ENCODE measurements at places on chromosomes 1 and 21. TPM values are rescaled to one million over a fixed set of nuclear protein-coding genes. Genes with fewer than 3 reads are reported as not detected.

DNA sequence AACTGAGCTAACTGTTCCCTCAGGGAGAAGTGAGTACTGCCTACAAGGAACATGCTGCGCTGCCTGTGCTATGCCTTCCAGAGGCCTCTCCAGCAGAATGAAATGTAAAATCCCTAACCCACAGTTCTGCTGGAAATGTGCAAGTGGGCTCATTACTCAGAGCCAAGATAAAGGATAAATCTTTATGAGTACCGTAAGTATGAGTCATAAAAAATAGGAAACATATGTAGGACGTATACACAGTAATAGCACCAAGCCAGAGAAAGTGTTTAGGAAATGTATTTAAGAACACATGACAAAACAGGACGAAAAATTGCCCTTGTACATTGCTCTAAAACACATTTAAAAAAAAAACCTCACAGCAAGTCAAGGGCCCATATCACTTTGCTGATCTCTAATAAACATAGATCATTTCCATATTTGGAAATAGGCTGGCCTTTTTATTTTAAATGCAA lies 104.6 kb downstream of the TGFBR3 start:
- no peak overlapping the region for H3K27ac ChIP-seq
- H3K4me3 ChIP-seq = no peak overlapping the region
- no peak for DNase-seq
- H3K36me3 ChIP-seq = peaks cover 11% of the 10 kb centered on the region
- no peaks in the 10 kb centered on the region for H3K4me1 ChIP-seq
- no peaks in the 10 kb centered on the region for H3K27me3 ChIP-seq

DNA sequence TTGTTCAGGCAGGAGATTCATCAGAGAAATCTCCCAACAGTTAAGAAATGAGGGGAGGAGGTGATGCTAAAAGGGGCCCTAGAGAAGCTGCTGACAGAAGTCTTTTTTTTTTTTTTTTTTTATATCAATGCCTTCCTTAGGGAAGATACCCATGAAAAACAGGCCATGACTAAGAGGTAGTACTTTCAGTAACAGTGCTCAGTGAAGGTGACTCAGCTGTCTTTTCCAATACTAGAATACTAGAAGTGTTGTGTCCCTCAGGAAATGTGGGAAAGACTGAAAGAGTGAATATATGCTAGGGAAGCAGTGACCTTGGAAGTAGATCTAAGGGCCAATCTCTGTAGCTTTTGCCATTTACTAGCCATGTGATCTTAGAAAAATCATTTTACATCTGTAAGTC lies 52.4 kb upstream of the SLFNL1 start:
- peaks cover 10% of the 10 kb centered on the region for H3K36me3 ChIP-seq
- DNase-seq = no peak
- no peak overlapping the region for H3K27ac ChIP-seq
- H3K27me3 ChIP-seq = no peaks in the 10 kb centered on the region
- no peak overlapping the region for H3K4me3 ChIP-seq

DNA sequence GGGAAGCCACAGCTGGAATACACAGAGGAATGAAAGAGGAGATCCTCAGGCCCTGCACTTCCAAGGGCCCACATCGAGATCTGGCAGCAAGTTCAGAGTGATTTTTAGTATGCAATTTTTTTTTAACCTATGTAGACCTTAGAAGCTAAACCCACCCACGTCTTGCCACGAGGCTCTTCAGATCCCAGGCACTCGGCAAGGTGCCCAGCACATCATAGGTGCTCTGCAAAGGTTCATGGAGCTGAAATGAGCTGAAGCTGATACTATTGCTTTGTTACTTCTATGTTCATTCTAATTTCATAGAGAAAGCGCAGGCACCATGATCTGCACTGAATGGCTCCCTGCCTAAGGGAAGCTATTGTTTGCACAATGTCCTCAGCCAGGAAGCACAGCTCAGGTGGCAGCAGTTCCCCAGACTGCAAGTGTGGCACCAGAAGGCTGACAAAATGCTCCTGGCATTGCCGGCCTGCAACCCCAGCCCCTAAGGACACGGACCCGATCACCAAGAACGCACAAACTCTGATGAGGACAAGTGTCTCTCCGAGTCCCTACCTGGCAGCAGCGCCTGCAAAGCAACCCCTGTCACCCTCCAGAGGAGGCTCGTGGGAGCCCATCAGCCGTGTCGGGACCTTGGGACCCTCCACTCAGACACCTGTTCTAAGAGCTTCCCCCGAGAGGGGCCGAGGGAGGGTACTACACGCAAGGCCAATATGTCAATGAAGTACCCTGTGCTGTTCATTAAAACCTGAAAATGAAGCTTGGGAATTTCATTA lies 264.2 kb downstream of the NPHP4 start:
- no peaks in the 10 kb centered on the region for H3K27me3 ChIP-seq
- no peaks in the 10 kb centered on the region for H3K36me3 ChIP-seq
- no peak overlapping the region for H3K4me3 ChIP-seq
- no peak overlapping the region for H3K27ac ChIP-seq
- DNase-seq = no peak

GRCh38 chr1:242784084-242784483 lies 259.6 kb upstream of the PLD5 start:
- H3K27me3 ChIP-seq = no peaks in the 10 kb centered on the region
- H3K4me1 ChIP-seq = no peaks in the 10 kb centered on the region
- H3K36me3 ChIP-seq = no peaks in the 10 kb centered on the region
- no peak overlapping the region for H3K27ac ChIP-seq
- no peak overlapping the region for H3K4me3 ChIP-seq

Gene AK5
- 5.6 TPM for total RNA-seq

Gene OR2L5
- total RNA-seq = 0.08 TPM

Gene TTLL7
- 4.2 TPM for total RNA-seq

- peaks cover 3% of the 10 kb centered on the region for H3K27me3 ChIP-seq
- H3K36me3 ChIP-seq = no peaks in the 10 kb centered on the region
- no peak overlapping the region for H3K27ac ChIP-seq
- no peak for DNase-seq
- H3K4me3 ChIP-seq = no peak overlapping the region
Observed at GRCh38 chr1:205927247-205927646, 16.0 kb downstream of the SLC26A9 start.

DNA sequence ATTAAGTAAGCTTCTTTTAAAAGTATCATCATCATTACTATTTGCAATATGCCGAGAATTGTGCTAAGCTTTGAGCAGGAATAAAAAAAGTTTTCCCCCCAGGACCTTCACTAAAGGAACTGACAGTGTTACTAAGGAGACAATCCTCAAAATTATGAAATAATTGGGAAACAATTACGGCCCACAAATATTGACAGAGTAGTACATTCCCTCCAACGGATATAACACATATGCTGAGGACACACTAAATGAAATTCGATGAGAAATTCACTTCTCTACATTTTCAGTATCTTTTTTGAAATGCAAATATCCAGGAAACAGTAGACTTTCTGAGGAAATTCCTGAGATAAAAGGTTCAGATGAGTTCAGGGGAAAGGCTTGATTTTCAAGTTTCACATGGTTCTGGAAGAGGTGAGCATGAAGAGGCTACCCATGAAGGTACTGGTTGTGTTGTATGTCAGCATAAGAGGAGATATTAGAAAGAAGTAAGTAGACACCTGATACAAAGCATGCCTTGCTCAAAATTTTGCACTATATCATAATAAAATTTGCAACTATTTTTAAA lies 171.2 kb upstream of the NR5A2 start:
- H3K4me1 ChIP-seq = peaks cover 4% of the 10 kb centered on the region
- DNase-seq = no peak
- no peak overlapping the region for H3K27ac ChIP-seq
- H3K36me3 ChIP-seq = no peaks in the 10 kb centered on the region
- no peak overlapping the region for H3K4me3 ChIP-seq

- no peak for DNase-seq
- no peak overlapping the region for H3K27ac ChIP-seq
- H3K4me1 ChIP-seq = peaks cover 4% of the 10 kb centered on the region
- H3K36me3 ChIP-seq = peaks cover 30% of the 10 kb centered on the region
- H3K27me3 ChIP-seq = no peaks in the 10 kb centered on the region
Observed at GRCh38 chr1:168004531-168004930, 67.7 kb upstream of the MPC2 start.

GRCh38 chr1:24294716-24295371 lies 24.3 kb upstream of the GRHL3 start:
- H3K27ac ChIP-seq = no peak overlapping the region
- no peaks in the 10 kb centered on the region for H3K4me1 ChIP-seq
- no peaks in the 10 kb centered on the region for H3K36me3 ChIP-seq

DNA sequence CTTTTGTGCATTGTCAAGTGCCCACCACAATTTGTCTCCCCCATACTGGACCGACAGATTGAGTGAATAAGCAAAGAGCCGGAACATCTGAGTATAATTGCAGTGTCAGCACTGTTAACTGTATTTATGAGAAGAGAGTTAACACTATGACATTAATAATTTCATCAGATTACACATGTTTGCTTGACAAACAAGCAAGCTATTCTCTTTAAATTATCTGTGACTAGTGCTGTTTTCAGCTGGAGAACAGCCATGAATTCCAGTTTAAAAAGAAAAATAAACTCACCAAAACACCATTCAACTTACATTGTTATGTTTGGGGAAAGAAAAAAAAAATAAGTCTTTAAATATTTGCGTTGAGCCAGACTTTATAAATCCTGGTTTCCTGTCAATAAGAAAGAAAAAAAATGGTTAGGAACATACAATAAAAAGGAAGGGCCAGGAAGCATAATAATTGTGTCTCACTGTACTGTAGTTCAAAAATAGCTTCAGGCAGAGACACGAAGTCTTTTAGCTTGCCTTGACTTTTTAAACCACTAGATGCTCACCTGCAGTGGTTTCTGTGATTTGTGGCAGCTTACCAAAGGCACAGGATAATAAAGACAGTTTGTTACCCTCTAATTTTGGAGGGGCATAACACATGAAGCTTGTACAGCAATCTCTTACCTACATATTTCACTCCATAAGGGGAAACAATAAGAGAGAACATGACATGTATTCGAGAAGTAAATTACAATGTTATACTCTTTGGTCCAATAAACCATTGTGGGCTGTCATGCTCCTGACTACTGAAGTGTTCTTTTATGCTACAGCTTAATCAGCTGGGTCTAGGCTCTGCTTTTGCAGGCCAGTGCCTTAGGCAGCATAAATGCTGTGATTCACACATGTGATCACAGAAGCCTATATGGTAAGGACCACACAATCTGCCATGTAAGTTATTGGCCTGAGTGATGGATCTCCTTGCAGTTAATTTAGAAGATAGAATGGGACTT lies 302.0 kb upstream of the ADGRL2 start:
- DNase-seq = no peak
- no peaks in the 10 kb centered on the region for H3K27me3 ChIP-seq

DNA sequence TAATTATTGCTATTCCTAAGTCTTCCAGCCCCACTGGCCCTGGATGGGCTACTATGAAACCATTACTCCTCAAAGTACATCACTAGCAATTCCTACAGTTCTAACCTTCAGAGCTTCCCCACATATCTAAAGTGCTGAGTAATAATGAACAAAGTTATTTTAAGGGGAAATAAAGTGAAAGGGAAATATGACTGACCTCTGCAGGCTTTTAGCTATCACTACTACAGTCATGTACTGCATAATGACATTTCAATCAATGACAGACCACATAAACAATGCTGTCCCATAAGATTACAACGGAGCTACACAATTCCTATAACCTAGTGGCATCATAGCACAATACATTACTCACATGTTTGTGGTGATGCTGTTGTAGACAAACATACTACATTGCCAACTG lies 32.5 kb upstream of the ASPM start:
- H3K4me1 ChIP-seq = peaks cover 2% of the 10 kb centered on the region
- no peak overlapping the region for H3K27ac ChIP-seq
- DNase-seq = no peak
- peaks cover 28% of the 10 kb centered on the region for H3K36me3 ChIP-seq
- H3K27me3 ChIP-seq = no peaks in the 10 kb centered on the region
- H3K4me3 ChIP-seq = no peak overlapping the region

Gene FCER1G
- 1.8 TPM for total RNA-seq

GRCh38 chr1:156859523-156860112 lies 701 bp upstream of the INSRR start:
- peak overlapping the region; percentile 61 for H3K4me3 ChIP-seq
- H3K36me3 ChIP-seq = no peaks in the 10 kb centered on the region
- no peak overlapping the region for H3K27ac ChIP-seq
- peaks cover 46% of the 10 kb centered on the region for H3K27me3 ChIP-seq

- DNase-seq = no peak
- peaks cover 3% of the 10 kb centered on the region for H3K27me3 ChIP-seq
- no peak overlapping the region for H3K27ac ChIP-seq
Observed at GRCh38 chr1:58446368-58446767, 100.2 kb downstream of the OMA1 start.

GRCh38 chr1:24502709-24503058 lies at the start of gene RCAN3:
TSS of gene RCAN3 (plus strand) at chr1:24502836. CDS start at chr1:24514373, 11,537 bp downstream.
- H3K27ac ChIP-seq = peak within 1 kb of the TSS; percentile 99
- H3K4me3 ChIP-seq = peak within 1 kb of the TSS; percentile 91
- peaks cover 53% of the 10 kb centered on the region for H3K36me3 ChIP-seq
- peaks cover 64% of the 10 kb centered on the region for H3K4me1 ChIP-seq

Gene TMEM61
- not detected for total RNA-seq

DNA sequence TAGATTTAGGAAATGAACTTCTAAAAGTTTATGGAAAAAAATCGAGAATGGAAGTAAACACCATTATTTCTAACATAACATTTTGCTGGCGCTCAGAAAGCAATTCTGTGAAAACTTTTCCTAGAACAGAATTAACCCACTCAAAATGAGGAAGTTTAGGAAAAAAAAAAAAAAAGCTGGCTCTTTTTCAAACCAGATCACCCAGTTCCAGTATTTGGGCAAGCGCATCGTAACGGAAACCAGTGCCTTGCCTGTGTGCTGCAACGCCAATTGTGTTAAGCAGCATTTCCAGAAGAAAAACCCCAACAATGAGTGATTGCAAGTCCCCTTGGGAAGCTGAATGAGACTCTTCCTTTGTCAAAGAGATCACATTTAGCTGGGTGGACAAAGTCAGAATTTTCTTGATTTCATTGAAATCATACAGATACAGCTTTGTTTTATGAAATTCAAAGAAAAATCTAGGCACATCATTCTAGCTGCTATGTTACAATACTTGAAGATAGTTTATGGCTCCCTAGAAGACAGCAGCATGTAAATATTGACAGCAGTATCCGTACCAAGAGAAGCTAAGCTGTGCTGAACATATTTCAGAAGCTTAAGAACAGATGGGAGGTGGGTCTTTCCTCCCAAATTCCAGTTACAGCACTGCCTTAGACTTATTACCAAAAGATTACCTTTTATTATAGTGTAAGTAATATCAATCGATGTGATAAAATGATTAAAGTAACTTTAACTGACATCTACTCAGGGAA lies 113.4 kb downstream of the ERG start:
- H3K36me3 ChIP-seq = no peaks in the 10 kb centered on the region
- H3K27ac ChIP-seq = no peak overlapping the region
- H3K4me1 ChIP-seq = peaks cover 10% of the 10 kb centered on the region

Gene KIF17
- total RNA-seq = not detected

Gene TMEM200B
- total RNA-seq = not detected

Measured in activated CD4-positive, alpha-beta T cell treated with anti-CD3 and anti-CD28 coated beads, Interleukin-2, amount 10 ng/mL, durations not matched to agents 7 days and 5 days (primary cell).